ENCODE measurements at places on chromosomes 2 and 18.

GRCh38 chr2:162116352-162116751 lies 35.7 kb downstream of the GCG start:
- no peak for DNase-seq

DNA sequence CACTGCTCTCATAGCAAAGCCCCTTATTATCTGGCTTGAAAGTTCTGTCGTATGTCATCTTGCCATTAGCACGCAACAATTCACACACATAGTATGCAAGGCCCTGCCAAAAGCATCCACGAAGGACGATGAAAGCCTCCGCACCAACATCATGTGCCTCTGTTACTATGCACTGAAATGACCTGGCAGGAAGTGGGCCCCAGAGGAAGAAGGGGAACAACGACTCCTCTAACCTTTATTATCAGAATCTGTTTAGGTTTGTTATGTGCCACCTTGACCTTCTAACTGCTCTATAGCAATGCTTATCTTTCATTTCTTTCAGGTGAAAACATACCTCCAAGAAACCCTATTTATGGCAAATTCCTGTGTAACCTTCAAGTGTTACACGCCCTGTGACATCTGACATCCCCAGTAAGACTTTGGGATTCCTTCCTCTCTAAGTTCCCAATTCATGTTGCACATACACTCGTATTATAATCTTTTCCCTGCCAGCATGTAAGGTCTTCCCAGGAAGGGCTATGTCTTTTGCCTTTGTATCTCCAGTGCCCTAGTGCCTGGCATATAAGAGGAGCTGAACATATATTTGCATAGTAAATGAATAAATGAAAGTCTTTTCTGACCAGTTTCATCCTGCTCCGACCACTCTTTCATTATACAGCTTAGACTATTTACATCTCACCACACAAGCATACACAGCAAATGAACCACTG lies 7.0 kb upstream of the NDUFV2 start:
- DNase-seq = no peak

DNA sequence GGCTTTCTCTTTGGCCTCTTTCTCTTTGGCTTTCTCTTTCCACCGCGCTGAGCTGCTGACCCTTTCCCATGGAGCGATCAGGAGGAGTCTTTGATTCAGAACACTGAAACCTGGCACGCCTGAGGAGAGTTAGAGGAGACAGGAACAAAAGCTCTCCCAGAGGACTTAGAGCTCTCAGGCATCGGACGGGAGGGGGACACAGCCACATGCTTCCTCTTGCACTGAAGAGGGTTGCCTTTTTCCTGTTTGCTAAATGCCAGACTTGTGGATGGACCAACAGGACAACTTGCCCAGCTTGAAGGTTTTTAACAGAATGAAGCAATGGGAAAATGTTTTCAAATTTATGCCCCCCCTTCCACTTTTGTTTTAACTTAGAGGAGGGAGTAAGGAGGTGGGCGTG lies 3.6 kb upstream of the PTPN18 start:
- no peak for DNase-seq

GRCh38 chr2:119544939-119545475 lies 758 bp downstream of the CFAP221 start:
- no peak for DNase-seq

- no peak for DNase-seq
These were observed 89.1 kb upstream of the NOSTRIN start for GRCh38 chr2:168713325-168713724.

DNA sequence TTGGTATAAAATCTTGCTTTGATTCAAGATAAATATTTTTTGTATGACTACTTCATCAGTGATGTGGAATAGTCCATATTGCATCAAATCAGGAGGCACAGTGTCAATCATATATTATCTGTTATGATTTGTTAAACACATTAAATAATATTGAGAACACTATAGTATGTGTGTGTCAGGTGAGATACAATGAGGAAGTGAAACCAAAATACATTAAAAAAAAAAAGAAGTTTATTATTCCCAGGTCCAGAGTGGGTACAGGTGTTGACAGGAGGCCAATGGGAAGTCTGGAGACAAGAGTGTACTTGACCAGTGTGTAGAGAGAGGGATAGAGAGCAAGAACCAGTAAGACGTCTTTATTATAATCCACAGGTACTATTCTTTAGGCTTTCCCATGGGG lies 292.6 kb downstream of the FSIP2 start:
- no peak for DNase-seq

GRCh38 chr2:151165105-151165684 lies 96.5 kb downstream of the RBM43 start:
- DNase-seq = no peak

Data from NCI-H1048 (cell line).